NCI-H187 (cell line): ENCODE measurements at places on chromosomes 6 and 20.

- no peak for DNase-seq
These were observed 88.3 kb downstream of the NINL start for GRCh38 chr20:25496968-25497401.

DNA sequence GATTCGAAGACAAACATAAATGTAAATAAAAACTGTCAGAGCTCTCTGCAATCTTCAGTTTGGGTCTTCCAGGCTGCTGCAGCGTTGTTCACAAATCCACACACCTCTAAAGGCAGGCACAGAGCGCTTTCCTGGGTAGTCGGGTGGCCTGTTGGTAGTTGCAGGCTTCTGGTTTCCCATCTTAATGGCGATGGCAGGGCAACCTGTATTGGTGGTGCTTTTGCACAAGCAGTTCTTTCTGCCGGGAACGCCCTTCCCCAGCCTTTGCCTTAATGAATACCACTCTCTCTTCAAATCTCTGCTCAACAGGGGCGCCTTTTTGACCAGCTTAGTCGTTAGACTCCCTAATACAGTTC is 723 bp upstream of the IFT52 start:
- DNase-seq: peak; percentile 53

- DNase-seq: no peak
These were observed 107.3 kb downstream of the NRN1 start for GRCh38 chr6:5899216-5900045.

- no peak for DNase-seq
These were observed 15.3 kb upstream of the TBC1D32 start for GRCh38 chr6:121349596-121349995.

- DNase-seq: no peak
These were observed 35.4 kb downstream of the AGPAT4 start for GRCh38 chr6:161238500-161238899.

GRCh38 chr6:167122827-167123657 is at the start of gene CCR6:
CCR6 (plus strand) TSS chr6:167123096; CDS start chr6:167136135, 13,039 bp downstream.
- DNase-seq: no peak

- DNase-seq: no peak
These were observed 68.1 kb upstream of the TOX2 start for GRCh38 chr20:43846516-43846905.

- no peak for DNase-seq
These were observed 60.4 kb downstream of the RAB44 start for GRCh38 chr6:36757943-36758508.

DNA sequence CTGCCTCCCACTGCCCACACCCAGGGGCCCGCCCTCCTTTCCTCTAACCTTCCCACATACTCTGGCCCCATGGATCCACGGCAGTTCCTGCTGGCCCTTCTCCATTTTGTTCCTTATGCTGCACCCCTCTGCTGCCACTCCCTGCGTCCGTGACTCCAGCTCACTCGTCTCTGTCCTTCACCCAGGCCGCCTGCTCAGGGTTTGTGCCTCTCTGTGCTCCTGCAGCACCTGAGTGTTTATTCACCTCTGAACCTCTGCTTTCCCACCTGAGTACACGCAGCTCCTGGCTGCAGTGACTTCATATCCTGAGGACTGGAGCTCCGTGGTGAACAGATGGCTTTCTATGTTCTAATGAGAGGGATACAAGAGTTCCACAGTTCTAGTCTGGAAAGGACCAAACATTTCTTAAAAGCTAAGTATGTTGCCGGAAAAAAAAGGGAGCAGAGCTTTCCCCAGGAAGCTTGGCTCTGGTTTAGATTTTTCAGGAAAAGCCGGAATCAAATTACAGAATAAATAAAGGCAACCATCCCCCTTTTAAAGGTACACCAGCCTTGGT is 1.5 kb upstream of the GNRH2 start:
- DNase-seq: no peak

DNA sequence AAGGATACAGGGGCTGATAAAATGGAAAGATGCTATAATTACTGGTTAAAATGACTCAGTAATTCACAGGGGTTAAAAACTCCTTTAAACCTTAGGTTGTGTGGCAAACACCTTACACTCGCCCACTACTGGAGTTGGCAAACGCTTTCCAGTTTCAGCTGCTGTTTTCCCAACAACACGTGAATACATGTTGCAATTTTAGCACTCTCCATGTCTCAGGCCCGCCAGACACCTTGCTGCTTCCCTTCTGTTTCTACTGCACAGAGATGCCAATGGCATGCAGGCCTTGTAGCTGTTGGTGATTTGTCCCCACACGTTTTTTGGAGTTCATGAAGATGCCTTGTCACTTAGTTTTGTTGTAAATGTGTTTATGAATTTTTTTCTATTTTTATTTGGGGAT is 5.3 kb upstream of the TTPAL start:
- no peak for DNase-seq

GRCh38 chr6:119979862-119980261 is 630.3 kb upstream of the MAN1A1 start:
- no peak for DNase-seq

DNA sequence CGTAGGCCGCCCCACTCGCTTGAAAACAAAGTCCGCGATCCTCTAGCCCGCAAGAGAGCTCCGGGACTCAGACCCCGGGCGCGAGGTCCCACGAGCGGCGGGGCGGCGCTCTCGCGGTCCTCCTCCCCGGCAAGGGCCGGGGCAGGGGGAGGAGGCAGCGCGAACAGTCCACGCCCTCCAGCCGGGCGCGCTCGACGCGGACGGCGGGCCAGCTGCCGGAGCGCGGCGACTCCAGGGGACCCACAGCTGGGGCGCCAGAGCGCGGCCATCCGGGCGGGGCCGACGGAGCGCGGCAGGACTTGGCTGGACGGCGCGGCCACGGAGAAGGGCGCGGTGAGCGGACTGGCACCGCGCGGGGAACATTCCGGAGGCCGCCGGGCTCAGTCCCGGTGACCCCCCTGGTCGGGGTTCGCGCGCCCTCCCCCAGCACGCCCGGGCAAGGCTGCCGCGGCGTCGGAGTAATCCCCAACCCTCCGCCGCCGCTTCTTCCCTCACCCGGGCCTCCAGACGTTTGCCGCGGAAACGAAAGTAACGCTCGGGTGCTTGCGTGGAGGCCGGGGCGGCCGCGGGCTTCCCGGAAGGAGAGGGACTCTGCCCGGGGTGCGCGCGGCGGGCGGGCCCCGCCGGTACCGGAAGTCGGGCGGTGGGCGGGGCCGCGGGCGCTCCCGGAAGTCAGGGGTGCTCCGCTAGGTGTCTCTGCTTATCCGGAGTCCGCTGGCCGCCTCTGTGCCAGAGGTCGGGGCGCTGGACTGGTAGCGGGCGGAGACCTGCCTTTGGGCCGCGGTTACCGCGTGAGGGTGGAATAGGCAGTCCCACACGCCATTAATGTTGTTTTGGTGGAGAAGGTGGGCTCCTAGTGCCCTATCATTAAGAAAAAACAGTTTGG is at the start of gene RIPK1:
TSS of gene RIPK1 (plus strand) at position 166 of the 886 bp plus-strand sequence. CDS start 8,330 bp downstream, outside the sequence.
- DNase-seq: peak; percentile 88

DNA sequence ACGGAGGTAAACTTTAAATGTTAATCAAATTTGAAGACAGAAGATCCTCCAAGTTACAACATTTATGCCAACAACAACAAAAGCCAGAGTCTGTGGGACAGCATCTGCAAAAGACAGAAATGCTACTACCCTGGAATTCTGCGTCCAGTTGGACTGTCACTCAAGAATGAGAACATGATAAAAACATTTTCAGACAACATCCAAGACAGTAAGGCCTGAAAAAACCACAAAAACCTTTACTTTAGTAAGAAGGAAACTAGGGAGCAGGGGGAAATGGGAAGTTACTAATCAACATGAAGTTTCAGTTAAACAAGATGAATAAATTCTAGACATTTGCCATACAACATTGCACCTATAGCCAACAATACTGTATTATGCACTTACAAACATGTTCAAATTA is 77.6 kb downstream of the MLIP start:
- DNase-seq: no peak

DNA sequence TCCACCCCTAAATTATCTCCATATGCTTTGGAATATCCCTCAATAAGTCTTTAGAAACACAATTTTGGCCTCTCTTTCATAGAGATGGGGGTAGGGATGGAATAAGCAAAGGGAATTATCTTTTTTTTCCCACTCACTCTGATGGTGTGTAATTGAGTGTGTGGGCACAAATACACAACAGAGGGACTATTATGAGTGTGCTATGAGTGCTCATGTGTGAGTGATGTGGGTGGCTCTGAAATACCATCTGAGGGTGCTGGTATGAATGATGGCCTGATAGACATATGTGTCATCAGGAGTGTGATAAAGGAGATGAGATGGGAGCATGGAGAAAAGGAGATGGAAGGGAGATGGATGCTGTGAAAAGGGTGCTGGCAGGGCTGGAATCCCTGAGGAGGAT is 35.6 kb downstream of the GSS start:
- no peak for DNase-seq

DNA sequence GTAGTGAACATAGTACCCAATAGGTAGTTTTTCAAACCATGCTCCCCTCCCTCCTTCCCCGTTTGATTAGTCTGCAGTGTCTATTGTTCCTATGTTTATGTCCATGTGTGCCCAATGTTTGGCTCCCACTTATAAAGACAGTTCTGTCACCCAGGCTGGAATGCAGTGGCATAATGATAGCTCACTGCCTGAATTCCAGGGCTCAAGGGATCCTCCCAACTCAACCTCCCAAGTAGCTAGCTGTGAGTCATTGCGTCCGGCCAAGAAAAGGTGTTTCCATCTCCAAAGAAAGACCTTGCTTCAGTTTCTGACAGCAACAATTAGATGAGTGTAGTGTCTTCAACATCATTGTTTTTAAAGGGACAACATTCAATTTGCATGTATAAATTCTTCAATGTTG is 131.1 kb upstream of the CEP162 start:
- no peak for DNase-seq

DNA sequence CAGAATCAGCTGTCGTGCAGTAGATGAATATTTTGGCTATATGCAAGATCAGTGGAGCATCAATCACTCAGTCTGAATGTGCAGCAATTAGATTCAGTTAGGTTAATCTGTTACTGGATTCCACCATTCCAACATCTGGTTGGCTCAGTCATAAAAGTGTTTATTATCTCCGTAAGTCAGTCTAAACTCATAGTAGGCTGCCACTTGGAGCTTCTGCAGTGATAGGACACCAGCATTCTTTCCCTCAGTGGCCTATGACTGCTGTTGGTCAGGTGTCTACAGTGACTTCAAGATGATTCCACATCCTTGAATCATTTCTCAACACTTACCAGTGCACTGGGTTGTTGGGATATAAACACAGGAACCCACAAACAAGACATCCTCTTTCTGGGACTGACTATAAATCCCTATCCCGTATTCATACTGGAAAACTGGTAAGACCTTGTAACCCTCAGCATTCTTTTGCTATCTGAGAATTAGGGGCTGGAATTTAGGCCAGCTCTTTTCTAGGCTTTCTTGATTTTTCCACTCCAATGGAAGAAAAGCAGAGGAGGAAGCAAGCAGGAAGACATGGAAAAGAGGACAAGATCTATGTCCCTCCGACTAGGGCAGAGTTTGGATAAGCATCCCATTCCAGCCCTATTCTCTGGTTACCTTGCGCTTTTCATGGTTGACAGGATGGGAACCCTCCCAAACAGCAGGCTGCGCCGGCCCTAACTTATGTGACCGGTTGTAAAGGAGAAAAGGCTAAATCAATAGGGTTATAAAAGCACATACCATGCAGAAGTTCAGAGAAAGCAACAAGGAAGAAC is 919.6 kb downstream of the KIF16B start:
- DNase-seq: no peak

DNA sequence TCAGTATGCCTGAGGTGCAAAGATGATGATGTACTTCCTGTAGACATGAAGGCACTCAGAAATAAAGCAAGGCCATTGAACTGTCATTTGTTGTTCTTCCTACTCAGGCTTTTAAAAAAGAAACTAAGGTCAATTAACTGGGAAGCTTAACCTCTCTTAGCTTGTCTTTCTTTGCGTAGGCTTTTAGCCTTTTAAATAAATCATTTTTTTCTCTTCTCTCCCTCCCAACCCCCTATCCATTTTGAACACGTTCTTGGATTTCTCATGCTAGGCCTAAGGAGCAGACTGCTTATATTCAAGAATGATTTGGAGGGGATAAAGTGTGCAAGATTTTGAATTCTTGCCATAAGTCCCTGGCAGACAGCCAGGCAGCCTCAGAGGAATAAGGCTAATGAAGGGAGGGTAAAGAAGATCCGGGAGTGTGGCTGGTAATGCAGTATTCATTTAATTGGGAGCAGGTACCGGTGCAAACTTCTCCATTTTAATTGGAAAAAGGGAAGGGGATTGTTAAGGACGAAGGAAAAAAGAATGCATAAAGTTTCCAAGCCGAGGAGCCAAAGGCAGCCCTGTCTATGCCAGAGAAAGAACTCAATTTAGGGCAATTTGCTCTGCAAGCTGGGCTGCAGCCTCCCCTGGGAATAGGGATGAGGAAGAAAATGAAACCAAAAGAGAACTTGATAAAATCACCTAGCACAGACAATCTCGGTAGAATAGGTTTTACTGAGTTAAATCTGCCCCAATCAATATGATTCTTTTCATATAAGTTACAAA is 343.8 kb upstream of the MMS22L start:
- DNase-seq: peak; percentile 46

DNA sequence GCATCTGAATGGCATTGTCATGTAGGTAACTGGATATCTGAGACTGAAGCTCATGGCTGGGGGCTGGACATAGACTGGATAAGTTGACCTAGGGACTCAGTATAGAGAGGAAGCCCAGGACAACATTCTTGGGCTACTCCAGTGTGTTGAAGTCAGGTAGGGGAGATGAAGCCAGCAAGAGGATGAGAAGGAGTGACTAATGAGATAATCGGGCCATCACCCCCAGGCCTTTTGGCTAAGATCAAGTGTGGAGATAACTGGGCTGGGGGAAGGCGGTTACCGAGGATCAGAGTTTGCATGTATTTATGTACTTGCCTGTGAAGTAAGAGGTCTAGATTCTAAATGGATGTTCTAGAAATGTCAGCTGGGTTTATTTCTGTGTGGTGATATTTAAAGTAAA is 73.4 kb downstream of the ELOVL2 start:
- no peak for DNase-seq

GRCh38 chr6:20349225-20349624 is 52.5 kb upstream of the E2F3 start:
- DNase-seq: no peak

- peak; percentile 25 for DNase-seq
These were observed 38.5 kb downstream of the SOD2 start for GRCh38 chr6:159654483-159655098.

DNA sequence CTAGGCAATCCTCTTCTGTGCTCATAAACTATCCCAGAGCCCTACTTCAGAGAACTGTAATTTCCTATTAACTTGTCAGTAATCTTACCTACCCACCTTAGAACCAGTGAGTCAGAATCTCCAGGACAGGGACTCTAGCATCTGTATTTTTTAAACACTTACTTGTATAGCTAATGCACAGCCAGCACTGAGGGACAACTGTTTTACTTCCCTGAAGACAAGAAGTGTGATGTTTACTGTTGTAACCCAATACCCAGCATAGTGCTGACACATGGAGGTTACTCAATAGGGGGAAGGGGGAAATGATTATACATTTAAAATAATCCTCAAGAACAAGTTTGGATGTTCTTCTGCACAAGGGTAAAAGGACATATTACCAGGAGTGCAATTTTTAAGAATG is 130.8 kb downstream of the BTBD9 start:
- DNase-seq: no peak
